Amniotic epithelial cell (primary cell): ENCODE measurements at places on chromosomes 4 and X.
A peak's percentile ranks its signal among the peaks of the same experiment; 100 is the strongest.

DNA sequence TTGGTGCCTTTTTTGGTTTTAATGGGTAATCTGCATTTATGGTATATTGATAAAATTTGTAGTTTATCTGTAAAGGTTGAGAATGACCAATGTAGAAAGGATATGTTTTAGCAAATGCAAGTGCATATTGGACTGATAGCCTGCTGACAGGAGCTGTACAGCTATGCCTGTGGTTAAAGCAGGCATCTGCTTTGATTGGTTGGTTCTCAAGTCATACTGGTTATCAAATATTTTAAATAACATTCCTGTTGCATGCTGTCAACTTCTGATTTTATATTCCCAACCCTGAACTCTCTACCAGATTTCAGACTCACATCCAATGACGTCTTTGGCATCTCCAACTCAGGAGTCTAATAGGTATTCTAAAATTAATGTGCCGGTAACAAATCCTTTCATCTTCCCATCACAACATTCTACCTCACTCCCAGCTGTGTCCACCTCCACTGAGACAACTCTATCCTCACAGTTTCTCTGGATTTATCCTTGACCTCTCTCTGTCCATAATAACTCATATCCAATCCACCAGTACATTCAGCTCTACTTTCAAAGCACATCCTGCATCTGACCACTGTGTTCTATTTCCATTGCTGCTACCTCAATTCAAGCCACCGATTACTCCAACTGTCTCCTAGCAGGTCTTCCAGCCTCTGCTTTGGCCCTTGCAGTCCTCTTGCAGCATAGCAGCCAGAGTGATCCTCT lies 125.7 kb downstream of the CAMK2D start:
- peak; percentile 86 for DNase-seq

- DNase-seq: no peak
These were observed 17.1 kb upstream of the PDE6B start for GRCh38 chr4:608236-608635.

- no peak for DNase-seq
These were observed 62.7 kb downstream of the N4BP2 start for GRCh38 chr4:40119344-40119743.

DNA sequence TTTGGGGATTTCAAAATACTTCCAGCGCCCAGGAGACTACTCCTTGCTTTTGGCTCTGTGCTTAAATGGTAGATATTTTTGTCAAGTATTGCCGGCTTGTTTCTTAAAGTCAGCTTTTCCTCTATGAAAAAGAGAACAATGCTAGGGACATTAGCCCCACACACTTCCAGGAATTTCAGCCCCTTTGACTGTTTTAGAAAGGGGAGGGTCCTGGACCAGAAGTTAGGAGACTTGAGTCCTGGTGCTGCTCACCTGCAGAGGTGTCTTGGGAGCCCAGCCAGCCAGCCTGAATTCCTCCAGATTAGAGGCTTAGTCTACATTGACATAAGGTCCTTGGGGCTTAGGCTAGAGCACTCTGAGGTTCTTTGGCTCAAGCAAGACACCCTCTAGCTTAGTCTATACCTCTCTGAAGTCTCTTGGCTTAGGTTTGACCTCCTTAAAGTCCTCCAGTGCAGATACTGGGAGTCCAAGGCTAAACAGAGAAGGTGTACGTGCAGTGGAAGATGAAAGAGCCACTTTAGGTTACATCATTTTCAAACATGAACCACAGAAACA lies 1.6 kb upstream of the SETD7 start:
- no peak for DNase-seq

DNA sequence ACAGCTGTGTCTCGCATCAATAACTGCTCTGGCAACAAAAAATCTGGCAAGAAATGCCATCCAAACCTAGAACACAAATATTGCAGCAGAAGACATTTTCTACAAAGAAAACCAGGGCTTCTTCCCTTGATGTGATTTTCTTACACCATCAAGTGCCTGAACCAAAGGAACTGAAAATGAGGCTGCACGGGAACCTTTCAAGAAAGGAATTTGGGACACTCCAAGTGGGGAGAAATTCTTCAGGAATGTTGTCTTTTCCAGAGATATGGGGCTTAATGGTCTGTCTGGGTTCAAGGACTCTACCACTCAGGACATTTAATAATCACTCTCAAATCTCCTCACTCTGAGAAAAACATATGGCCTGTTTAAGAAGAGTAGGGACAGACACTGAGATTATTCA lies 57.6 kb downstream of the PRDM5 start:
- no peak for DNase-seq
